Neural progenitor cell (in vitro differentiated cells): ENCODE measurements at places on chromosomes 6 and 20. TPM values are rescaled to one million over a fixed set of nuclear protein-coding genes. Genes with fewer than 3 reads are reported as not detected.

- H3K27me3 ChIP-seq: peaks cover 31% of the 10 kb centered on the region
- peaks cover 19% of the 10 kb centered on the region for H3K4me1 ChIP-seq
- no peaks in the 10 kb centered on the region for H3K36me3 ChIP-seq
- no peak overlapping the region for H3K27ac ChIP-seq
Measured at GRCh38 chr20:3677733-3678132, 4.1 kb downstream of the ADAM33 start.

- peak overlapping the region; percentile 56 for H3K4me3 ChIP-seq
- peaks cover 79% of the 10 kb centered on the region for H3K27me3 ChIP-seq
- no peak overlapping the region for H3K27ac ChIP-seq
- no peak for DNase-seq
- H3K4me1 ChIP-seq: no peaks in the 10 kb centered on the region
Measured at GRCh38 chr6:136922685-136923006, 545 bp downstream of the SLC35D3 start.

- no peak overlapping the region for H3K4me3 ChIP-seq
- no peaks in the 10 kb centered on the region for H3K27me3 ChIP-seq
- no peak for DNase-seq
- H3K36me3 ChIP-seq: no peaks in the 10 kb centered on the region
- no peak overlapping the region for H3K27ac ChIP-seq
Measured at GRCh38 chr6:14174996-14175395, 57.4 kb downstream of the CD83 start.

- no peak overlapping the region for H3K27ac ChIP-seq
- no peak overlapping the region for H3K4me3 ChIP-seq
- peaks cover 7% of the 10 kb centered on the region for H3K4me1 ChIP-seq
- DNase-seq: peak; percentile 4
- no peaks in the 10 kb centered on the region for H3K27me3 ChIP-seq
Measured at GRCh38 chr6:46756469-46757213, 9.9 kb downstream of the ANKRD66 start.

DNA sequence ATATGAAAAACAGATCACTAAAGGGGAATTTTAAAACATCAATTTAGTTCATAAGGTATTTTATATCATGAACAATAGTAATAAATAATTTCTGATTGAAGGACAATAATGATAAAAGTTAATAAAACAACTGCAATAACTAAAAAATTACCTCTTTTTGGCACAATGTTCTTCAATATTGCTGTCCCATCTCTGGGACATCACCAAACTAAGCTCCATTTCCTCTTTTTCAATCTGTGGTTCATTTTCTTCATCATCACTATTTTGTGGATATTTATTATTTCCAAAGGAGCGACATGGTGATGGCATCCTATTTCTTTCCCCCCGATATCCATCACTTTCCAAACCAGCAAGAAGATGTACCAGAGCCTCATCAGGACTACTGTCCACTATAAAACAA lies 103.2 kb downstream of the REV3L start:
- no peak overlapping the region for H3K4me3 ChIP-seq
- DNase-seq: no peak
- peaks cover 3% of the 10 kb centered on the region for H3K36me3 ChIP-seq
- no peak overlapping the region for H3K27ac ChIP-seq
- H3K4me1 ChIP-seq: no peaks in the 10 kb centered on the region
- H3K27me3 ChIP-seq: no peaks in the 10 kb centered on the region

GRCh38 chr6:78911218-78911940 lies 44.0 kb downstream of the IRAK1BP1 start:
- H3K4me3 ChIP-seq: peak overlapping the region; percentile 60
- no peak overlapping the region for H3K27ac ChIP-seq
- peaks cover 30% of the 10 kb centered on the region for H3K27me3 ChIP-seq
- no peaks in the 10 kb centered on the region for H3K36me3 ChIP-seq

- no peak for DNase-seq
- peaks cover 41% of the 10 kb centered on the region for H3K4me1 ChIP-seq
Measured at GRCh38 chr20:21020659-21021471, 85.3 kb downstream of the LINC00237 start.

DNA sequence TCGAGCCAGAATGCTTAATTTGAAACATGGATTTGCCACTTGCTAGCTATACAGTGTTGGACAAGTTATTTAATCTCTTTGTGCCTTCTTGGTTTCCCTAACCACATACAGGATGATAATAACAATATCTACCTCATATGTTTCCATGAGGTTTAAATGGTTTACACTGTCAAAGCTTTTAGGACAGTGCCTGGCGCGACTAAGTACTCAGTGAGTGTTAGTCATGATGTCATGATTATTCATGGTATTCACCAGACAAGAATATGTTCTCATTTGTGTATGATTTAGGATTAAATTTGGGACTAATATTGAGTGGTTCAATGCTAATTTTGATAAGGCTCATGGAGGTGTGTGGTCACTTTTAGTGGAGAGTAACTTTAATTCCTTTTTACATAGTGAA lies 167.4 kb downstream of the EYA4 start:
- H3K4me3 ChIP-seq: no peak overlapping the region
- H3K4me1 ChIP-seq: peaks cover 52% of the 10 kb centered on the region
- H3K27ac ChIP-seq: no peak overlapping the region
- no peaks in the 10 kb centered on the region for H3K27me3 ChIP-seq
- no peak for DNase-seq

- H3K27ac ChIP-seq: no peak overlapping the region
- H3K27me3 ChIP-seq: no peaks in the 10 kb centered on the region
- no peaks in the 10 kb centered on the region for H3K36me3 ChIP-seq
- no peaks in the 10 kb centered on the region for H3K4me1 ChIP-seq
Measured at GRCh38 chr6:36754582-36755434, 57.2 kb downstream of the RAB44 start.

The MAP7 gene
- total RNA-seq: 8.9 and 9.0 TPM in 2 replicates

The PRDM1 gene
- total RNA-seq: 0.37 and 0.43 TPM in 2 replicates

The DEF6 gene
- 0.17 and 0.19 TPM in 2 replicates for total RNA-seq

The SLPI gene
- not detected in 2 replicates for total RNA-seq

The RIPK1 gene
- 4.6 and 4.9 TPM in 2 replicates for total RNA-seq

The TTK gene
- 139 and 231 TPM in 2 replicates for total RNA-seq
